ENCODE measurements at places on chromosomes 16 and 17.

GRCh38 chr16:50598256-50598894 lies 50.2 kb downstream of the NKD1 start:
- DNase-seq: no peak

GRCh38 chr16:86974120-86974519 lies 343.1 kb downstream of the C16orf95 start:
- DNase-seq: no peak

DNA sequence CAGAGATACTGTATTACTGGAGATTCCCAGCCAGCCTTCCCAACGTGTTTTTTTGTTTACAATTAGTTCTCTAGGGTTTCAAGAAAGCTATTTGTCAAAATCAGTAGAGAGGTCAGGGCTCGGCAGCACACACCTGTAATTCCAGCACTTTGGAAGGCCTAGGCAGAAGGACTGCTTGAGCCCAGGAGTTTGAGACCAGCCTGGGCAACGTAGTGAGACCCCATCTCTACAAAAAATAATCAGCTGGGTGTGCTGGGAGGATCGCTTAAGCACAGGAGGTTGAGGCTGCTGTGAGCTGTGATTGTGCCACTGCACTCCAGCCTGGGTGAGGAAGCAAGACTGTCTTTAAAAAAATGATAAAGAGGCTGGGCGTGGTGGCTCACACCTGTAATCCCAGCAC lies 19.4 kb downstream of the CBX1 start:
- no peak for DNase-seq

- DNase-seq: no peak
Observed at GRCh38 chr16:83807327-83807709, 460 bp upstream of the HSBP1 start.

DNA sequence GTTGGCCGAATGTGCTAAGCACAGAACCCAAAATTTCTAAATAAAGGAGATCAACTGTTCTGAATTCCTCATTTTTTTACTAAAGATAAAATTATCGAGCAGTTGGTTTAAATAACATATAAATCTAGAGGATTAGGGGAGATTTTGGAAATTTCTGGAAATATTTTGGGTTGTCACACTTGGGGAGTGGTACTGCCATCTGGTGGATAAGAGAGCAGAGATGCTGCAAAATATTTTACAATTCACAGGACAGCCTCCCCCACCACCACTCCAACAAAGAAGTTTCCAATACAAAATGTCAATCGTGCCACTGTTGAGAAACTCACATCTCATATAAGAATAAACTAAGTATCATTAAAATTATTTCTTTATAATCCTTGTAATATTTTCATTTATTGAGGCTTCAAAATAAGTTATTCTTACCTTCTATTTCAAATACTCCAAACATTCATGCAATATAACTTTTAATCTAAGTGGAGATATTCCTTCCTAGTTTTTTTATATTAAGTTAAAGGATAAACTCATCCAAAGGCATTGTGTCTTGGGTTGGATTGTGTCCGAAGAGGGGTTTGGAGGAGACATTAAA lies 17.0 kb upstream of the ABCA8 start:
- no peak for DNase-seq

DNA sequence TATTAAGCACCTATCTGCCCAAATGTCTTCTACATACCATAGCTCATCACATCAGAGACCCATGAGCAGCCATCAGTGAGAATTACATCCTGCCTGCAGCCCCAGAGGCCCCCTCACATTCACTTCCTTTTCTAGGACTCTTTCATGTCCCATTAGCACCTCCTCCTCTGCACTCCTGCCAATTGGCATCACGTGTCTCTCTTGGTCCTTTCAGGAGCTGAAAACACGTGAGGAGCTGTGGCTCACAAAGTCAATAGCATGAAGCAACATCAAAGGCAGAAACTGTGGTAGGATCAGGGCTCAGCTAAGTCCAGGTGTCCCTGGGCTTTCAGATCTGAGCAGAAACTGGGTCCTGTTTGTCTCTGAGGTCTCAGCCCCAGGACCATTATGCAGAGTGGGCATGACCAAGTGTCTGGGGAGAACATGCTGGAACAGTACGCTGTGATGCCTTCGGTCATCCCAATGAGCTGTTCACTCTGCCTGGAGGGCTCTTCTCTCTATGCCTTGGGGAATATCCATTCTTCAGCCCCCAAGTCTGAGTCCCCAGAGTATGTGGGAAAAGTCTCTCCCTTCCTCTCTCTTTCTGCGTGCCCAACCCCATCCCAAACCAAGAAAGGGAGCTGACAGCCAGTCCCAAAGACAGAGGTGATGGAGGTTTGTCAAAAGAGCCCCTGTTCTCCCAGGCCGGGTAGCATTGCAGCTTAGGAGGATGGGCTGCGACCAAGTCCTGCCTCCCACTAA lies 457.0 kb upstream of the CDH5 start:
- DNase-seq: no peak

GRCh38 chr16:47142486-47142820 lies 1.3 kb downstream of the NETO2 start:
- no peak for DNase-seq

GRCh38 chr17:3894911-3895343 lies 2.1 kb upstream of the CAMKK1 start:
- no peak for DNase-seq

DNA sequence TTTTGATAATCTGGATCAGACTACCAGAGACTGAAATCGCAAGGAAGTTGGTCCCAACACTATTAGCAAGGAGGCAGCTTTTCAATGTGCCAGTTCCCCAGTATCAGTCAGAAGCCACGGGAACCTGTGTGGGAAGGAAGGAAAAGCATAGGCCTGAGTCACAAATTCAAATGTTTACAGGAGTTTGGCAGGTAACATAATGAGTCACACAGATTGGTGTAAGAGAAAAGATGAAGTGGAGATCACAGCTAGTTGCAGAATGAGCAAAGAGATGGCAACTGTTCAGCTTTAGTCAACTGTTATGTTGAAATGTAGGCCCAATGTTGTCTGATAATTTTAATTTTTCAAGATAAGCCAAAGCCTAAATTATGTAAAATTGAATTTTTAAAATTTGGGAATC lies 28.1 kb upstream of the ITGA2B start:
- DNase-seq: no peak

- DNase-seq: no peak
Observed at GRCh38 chr17:80585890-80586845, 41.5 kb downstream of the RPTOR start.

DNA sequence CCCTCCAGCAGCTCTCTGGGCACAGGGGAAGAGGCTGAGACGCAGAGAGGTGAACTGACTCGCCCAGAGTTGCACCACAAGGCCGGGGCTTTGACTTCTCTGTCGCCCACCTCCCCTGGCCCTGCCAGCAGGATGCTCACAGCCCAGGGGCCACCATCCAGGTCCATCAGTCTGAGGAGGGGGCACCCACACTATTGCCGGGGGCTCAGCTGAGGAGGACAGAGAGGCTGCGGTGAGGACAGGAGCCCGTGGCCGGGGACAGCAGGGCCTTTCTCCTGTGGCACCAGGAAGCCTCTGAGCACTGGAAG lies 32.6 kb downstream of the KDM8 start:
- DNase-seq: no peak

DNA sequence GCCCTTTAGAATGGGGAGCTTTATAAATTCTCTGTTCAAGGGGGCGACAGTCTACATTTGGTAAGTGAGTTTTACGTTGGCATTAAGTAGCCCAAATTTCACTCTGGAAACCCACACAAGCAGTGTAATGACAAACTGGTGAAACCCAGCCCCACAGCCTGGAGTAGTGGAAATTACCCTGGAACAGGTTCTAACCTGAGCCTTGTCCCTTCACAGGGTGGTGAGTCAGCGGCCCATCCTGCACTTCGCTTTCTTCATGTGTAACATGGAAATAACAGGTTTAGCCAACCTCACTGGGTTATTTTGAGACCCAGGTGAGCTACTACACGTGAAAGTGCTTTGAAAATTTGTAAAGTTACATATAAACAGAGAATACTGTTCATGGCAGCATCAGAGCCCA lies 3.5 kb upstream of the TLCD3A start:
- DNase-seq: no peak

DNA sequence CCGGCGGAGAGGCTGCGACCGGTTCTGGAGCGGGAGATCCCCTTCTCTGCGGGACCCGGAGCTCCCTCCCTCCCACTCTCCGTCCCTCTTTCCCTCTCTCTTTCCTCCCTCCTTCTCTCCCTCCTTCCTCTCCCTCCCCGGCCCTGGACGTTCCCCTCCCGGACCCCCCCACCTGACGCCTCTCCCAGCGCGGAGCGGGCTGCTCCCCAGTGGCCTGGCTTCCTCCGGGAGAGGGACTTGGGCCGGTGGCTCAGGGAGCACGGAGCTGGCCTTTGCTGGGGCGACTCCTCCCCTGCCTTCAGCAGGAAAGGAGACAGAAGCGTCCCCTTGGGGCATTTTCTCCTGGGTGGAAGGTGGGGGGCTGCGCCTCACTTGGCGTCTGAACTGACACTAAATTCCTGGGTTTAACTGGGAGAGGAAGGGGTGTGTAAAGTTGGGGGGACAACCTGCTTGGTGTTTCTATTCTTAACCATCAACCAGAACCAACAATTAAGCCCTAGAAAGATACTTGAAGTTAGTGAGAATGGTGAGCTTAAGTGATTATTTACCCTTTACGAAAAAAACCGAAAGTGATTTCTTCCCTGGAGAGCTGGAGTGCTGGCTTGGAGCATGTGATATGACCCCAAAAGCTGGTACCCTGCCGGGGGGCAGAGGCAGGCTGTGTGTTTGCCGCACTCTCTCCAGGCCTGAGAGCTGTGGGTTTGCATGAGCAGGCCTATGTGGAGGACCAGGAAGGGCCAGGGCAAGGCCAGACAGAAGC lies 775 bp downstream of the SPIRE2 start:
- DNase-seq: no peak

DNA sequence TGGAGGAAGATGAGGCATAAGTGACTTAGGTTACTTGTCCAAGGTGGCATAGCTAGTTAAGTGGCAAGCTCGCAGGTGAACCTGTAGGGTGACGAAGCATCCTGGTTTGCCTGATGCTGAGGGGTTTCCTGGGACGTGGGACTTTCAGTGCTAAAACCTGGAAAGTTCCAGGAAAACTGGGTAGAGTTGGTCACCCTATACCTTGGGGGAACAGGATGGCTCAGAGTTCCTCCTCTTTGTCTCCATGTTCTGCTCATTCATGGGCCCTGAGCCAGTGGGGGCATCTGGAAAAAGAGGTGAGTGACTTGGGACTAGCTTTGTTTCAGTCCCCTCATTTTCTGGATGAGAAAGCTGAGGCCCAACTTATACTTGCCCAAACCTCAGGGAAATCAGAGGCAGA lies 268.0 kb upstream of the N4BP1 start:
- no peak for DNase-seq

DNA sequence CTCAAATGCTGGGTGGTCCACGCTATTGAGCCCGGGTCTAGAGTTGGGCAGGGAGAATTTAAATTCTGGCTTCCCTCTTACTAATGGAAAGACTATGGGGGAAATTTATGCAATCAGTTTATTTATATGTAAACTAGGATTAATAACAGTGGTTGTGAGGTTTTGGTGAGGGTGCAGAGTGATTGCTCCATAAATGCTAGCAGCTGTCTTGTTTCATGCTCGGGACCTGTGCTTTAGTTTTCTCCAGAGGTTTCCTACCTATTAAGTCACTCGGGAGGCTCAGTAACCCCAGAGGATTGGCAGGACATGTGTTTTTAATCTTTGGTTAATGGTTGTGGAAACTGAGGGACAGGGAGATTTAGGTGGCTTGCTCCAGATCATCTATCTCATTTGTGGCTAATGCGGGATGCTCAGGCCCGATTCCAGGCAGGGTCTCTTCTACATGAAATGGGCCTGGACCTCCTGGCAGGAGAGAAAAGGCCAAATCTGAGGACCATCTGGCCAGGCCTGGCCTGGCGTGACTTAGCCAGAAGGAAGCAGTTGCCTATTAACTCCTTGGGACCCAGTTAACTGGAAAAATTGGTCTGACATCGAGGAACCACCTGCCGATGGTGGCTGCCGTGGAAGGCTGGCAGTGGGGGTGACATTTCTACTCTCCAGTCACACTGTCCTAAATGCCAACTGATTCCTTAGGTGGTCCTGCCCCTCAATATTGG lies 2.1 kb downstream of the PRCD start:
- DNase-seq: no peak

GRCh38 chr16:3566990-3567389 lies 10.2 kb downstream of the NLRC3 start:
- DNase-seq: no peak

GRCh38 chr17:68381076-68381900 lies 76.0 kb downstream of the WIPI1 start:
- no peak for DNase-seq

Data from stimulated activated CD8-positive, alpha-beta memory T cell treated with anti-CD3 and anti-CD28 coated beads, Interleukin-7, amount 100 ng/mL, for 4 hours (primary cell).